ENCODE measurements at places on chromosomes 16 and 17. TPM values are rescaled to one million over a fixed set of nuclear protein-coding genes. Genes with fewer than 3 reads are reported as not detected.
A peak's percentile ranks its signal among the peaks of the same experiment; 100 is the strongest.

GRCh38 chr17:75346906-75347305 lies 57.7 kb upstream of the SLC25A19 start:
- H3K36me3 ChIP-seq: peaks cover 2% of the 10 kb centered on the region
- no peaks in the 10 kb centered on the region for H3K27me3 ChIP-seq
- peaks cover 98% of the 10 kb centered on the region for H3K4me1 ChIP-seq
- peak overlapping the region; percentile 95 for H3K4me3 ChIP-seq

C17orf67 gene
- 2.2 TPM for polyA plus RNA-seq

GCGR gene
- not detected for polyA plus RNA-seq

DNA sequence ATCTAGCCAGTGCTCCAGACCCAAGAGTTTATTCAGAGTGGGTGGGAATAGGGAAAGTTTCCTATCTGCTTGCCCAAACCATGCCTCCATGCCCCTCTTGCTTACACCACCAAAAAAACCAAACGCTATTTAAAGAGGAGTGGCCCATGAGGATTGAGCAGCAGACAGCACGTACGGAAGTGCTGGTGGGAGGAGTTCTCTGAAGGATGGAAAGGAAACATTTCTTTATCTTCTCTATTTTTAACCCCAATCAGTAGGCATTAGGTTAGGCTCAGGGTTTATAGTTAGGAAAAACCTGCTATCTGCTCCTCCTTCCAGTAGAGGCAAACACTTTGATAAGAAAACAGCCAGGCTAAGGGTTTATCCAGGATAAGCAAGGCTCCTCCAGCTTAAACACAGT lies 235.3 kb downstream of the ZFHX3 start:
- H3K27me3 ChIP-seq: peaks cover 6% of the 10 kb centered on the region
- H3K4me1 ChIP-seq: no peaks in the 10 kb centered on the region
- no peaks in the 10 kb centered on the region for H3K36me3 ChIP-seq
- H3K27ac ChIP-seq: no peak overlapping the region
- H3K4me3 ChIP-seq: no peak overlapping the region
- no peak for DNase-seq

- DNase-seq: no peak
- no peak overlapping the region for H3K4me3 ChIP-seq
These were observed 3.9 kb downstream of the TIMM22 start for GRCh38 chr17:1000597-1001461.

GRCh38 chr17:61490540-61490975 lies 38.3 kb downstream of the TBX4 start:
- peaks cover 1% of the 10 kb centered on the region for H3K27me3 ChIP-seq
- no peak overlapping the region for H3K27ac ChIP-seq
- no peaks in the 10 kb centered on the region for H3K36me3 ChIP-seq
- H3K4me1 ChIP-seq: no peaks in the 10 kb centered on the region
- no peak for DNase-seq

VAT1L gene
- not detected for polyA plus RNA-seq

WNT9B gene
- polyA plus RNA-seq: not detected

DNA sequence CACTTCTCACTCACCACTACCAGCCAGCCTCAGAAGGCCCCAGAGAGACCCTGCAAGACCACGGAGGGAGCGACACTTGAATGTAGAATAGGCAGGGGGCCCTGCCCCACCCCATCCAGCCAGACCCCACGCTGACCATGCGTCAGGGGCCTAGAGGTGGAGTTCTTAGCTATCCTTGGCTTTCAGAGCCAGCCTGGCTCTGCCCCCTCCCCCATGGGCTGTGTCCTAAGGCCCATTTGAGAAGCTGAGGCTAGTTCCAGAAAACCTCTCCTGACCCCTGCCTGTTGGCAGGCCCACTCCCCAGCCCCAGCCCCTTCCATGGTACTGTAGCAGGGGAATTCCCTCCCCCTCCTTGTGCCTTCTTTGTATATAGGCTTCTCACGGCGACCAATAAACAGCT lies 5.1 kb upstream of the PDK2 start:
- no peak for DNase-seq
- no peak overlapping the region for H3K4me3 ChIP-seq
- H3K27me3 ChIP-seq: no peaks in the 10 kb centered on the region
- H3K4me1 ChIP-seq: peaks cover 11% of the 10 kb centered on the region

GRCh38 chr16:85246473-85246872 lies 134.2 kb upstream of the CIBAR2 start:
- no peaks in the 10 kb centered on the region for H3K36me3 ChIP-seq
- no peak overlapping the region for H3K4me3 ChIP-seq
- no peak for DNase-seq
- peaks cover 4% of the 10 kb centered on the region for H3K27me3 ChIP-seq
- H3K27ac ChIP-seq: no peak overlapping the region

DNA sequence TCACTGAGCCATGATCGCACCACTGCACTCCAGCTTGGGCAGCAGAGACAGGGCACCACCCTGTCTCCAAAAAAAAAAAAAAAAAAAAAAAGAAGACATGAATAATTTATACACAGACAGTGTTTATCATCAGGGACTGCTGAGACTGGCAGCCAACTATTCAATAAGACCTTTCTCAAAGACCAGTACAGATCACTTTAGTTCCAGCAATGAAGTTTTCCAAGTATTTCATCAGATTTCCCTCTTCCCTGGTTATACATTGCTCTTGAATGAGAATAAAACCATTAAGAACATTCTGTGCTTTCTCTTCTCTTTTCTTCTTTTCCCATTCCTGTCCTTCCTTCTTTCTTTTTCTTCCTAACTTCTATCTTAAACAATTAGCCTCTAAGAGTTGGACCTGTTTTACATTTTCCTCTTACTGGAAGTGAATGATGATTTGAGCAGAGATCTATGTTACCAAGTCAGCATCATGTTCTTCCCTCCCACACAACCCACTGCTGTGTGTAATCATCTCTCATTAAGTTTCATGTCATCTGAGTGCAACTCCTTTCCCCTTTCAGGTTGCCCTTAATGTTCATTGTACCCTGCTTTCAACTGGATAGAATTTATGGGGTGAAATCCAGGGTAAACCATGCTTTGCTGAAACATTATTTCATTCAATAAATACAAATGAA lies 35.9 kb upstream of the SMIM36 start:
- no peak overlapping the region for H3K27ac ChIP-seq
- no peak overlapping the region for H3K4me3 ChIP-seq
- H3K4me1 ChIP-seq: no peaks in the 10 kb centered on the region
- H3K27me3 ChIP-seq: peaks cover 22% of the 10 kb centered on the region
